ENCODE measurements at places on chromosomes 4 and X.

DNA sequence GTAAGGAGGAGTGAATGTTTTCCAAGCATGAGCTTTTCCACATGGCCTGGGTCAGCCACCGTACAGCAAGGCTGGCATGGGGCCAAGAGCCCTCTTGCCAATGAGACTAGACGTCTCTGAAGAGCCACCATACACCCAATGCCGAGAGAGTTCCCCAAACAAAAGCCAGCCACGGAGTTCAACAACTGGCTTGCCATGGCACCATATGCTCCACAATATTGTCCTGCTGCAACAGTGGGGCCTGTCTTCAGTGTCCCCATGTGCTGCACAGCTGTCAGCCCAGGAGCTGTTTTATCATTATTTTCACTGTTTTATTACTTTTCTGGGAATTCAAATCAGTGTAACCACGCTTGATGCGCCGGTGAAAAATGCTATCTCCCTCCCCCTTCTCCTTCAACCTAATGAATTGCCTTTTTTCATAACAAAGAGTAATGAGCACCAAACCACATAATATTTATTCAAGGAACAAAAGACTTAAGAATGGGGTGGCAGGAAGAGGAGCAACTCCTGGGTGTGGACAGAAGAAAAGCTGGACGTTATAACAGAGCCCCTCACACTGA lies 18.4 kb downstream of the MAML3 start:
- DNase-seq: no peak

DNA sequence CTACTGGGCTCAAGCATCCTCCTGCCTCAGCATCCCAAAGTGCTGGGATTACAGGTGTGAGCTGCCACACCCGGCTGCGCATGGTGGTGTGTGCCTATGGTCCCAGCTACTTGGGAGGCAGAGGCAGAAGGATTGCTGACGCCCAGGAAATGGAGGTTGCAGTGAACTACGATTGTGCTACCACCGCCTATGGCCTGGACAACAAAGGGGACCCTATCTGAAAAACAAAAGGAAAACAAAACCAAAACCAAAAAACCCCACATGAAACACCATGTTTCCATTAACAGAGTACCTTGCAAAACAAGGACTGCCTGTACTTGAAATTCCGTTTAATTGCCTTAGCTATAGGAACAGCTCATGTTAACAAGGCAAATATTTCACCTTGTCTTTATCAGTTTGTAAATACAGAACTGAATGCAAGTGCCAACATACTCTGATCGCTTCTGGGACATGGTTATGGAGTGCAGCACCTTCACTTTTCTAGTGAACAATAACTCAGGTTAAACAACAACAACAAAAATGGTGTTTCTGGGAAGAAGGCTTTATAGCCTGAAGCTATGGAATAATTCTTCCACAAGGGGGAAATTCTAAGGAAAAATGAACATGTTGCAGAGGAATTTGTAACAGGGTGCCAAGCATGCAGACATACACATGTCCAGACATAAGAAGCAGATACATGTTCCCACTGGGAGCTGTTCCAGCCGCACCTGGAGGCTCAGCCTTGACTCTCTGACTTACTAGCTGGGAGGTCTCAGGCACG lies 73.2 kb upstream of the STS start:
- no peak for DNase-seq

GRCh38 chr4:108979759-108980158 lies 216.9 kb upstream of the ETNPPL start:
- DNase-seq: no peak

DNA sequence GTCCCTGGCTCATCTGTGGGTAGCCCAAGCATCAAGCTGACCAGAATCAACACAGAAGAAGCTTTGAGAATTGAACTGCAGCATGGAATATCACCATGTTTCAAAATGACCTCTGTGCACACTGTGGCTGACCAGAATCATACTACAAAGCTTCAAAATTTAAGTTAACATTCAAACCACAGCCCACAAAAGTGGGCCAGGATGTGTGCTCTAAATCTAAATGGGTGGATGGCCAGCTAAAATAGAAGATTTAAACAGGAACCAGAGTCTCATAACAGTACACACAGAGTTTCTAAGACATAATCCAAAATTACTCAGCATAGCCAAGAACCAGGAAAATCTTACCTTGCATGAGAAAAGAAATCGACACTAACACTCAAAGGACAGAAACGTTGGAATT lies 46.1 kb downstream of the KLF3 start:
- no peak for DNase-seq

GRCh38 chr4:52477191-52477780 lies 181.8 kb downstream of the USP46 start:
- no peak for DNase-seq

DNA sequence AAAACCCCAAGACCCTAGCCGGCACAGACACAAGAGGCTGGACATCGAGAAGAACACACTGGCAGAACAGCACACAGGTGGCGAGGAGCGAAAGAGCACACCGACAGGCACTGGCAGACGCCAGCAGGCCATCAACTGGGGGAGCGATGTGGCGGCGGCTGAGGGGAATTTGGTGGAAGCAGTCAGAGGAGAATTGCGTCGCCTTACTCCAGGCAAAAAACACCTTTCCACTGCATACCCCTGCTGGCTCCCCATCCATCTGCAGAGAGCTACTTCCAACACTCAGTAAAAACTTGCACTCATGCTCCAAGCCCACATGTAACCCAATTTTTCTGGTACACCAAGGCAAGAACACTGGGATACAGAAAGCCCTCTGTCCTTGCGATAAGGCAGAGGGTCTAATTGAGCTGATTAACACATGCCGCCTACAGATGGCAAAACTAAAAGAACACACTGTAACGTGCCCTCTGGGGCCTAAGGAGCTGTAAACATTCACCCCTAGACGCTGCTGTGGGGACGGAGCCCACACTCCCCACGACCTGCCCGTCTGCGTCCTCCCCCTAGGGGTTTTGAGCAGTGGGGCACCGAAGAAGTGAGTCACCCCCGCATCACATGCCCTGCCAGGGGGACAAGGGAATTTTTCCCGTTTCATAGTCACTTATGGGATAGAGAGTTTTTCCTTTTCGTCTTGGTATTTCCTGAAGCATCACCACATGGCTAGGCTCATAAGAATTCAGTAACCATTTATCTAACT lies 262.3 kb downstream of the KCTD8 start:
- no peak for DNase-seq

GRCh38 chr4:147877308-147877771 lies 145.5 kb downstream of the ARHGAP10 start:
- DNase-seq: no peak

DNA sequence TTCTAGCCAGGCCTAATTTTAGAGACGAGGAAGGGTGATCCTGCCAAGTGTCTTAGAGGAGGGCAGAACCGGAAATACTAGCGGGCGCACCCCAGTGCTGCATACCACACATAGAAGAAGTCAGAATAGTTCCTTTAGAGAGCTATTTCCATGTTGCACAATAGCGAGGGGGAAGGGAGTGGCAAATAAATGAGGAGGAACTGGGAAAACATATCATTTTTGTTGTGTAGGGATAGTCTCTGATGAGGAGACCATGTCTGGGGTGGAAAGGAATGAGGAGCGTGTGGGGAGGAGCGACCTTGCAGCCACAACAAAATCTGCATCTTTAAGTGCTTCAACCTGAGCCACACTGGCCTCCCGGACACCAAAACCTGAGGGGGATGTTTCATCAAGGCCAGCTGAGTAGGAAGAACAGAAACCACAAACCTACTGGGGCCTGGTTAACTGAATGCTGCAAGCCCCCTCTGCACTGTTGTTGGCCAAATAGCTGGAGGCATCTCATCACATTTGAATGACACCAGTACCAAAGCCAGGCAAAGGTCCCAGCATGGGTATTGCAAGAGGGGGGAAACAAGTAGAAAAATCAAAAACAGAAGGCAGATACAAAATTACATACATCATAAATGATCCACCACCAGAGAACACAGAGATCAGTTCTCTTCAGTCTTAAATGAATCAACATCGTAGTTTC lies 26.7 kb upstream of the C1QTNF7 start:
- DNase-seq: no peak

- no peak for DNase-seq
These were observed 517.1 kb upstream of the ZFP42 start for GRCh38 chr4:187478292-187479140.

GRCh38 chr4:27702730-27703431 lies 842.2 kb downstream of the STIM2 start:
- DNase-seq: no peak

DNA sequence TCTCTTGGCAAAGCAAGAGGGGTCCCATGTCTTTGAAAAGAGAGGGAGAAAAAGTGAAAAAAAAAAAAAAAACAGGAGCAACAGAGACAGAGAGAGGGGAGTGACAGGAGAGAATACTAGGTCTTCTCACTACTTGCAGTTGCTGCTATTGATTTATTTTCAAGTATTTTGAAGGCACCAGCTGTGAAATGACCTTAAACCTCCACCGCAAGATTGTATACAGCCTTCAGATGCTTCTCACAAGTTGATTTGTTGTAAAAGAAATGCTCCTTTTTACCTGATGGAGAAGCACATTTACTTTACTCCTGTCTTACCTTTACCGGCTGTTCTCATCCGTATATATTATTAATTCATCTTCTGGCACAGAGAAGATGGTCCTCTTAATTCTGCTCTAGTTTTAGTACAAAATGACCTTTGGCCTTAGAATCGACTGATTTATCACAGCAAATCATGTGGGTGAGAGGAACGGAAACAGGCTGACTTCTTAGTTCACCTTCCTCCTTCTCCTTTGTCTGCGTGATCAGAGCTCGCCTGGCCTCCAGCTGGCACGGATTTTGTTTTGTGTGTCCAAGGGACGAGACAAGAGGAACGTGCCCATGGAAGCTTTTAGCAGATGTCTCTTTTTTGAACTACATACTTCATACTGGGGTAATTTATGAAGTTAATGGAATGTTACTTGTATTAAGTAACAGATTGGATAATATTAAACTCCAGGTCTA lies 82.4 kb upstream of the PACRGL start:
- DNase-seq: no peak

- DNase-seq: no peak
These were observed 42.4 kb upstream of the GAB1 start for GRCh38 chr4:143294310-143294709.

DNA sequence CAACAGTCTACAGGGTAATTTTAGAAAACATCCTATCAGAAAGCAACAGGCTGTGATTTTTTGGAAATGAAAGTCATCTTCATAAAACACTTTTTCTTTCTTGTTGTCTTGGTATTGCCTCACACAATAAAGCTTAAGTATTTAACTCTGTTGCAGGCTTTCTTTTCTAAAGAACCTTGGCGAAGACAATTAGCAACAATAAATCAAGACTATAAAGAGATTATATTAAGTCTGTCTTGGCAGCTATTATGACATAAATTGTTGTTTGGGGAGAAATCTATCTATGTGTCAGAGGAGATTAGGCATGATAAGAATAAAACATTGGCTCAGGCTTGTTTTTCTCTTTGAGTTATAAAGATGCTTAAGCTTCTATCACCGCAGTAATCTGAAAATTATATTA lies 1774.8 kb downstream of the ARAP2 start:
- no peak for DNase-seq

DNA sequence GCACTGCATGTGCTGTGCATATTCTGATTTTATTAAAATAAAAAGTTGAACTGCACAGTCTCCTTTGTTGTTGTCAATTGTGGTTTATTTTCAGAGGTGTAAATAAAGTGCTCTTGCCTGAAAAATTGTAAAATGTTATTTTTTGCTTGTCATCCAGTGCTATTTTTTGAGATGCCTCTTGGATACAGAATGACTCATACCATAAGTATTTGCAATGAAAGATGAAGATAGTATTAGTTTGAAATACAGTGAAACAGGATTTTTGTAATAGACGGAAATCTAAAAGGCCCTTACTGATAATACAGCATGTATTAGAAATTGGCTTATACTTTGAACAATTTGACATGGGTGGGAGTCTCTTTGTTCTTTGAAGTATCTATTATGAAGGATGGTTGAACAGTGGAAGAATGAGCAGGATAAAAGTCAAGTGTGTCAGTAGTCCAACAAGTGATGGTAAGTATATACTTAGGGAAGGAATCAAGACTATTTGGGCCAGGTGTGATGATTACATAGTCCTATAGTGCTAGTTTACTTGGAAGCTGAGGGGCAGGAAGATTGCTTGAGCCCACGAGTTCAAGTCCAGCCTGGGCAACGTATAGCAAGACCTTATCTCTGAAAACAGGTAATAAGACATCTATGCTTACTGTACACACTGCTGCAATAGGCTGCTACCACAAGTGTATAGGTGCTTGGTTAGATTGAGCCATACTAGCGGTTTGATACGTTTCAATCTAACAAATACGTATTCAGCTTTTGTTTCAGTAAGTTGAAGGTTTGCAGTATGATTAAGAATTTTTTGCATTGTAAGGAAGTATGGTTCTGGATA lies 16.4 kb downstream of the DDX3X start:
- no peak for DNase-seq

- no peak for DNase-seq
These were observed 366.2 kb upstream of the CLNK start for GRCh38 chr4:11050766-11051165.

DNA sequence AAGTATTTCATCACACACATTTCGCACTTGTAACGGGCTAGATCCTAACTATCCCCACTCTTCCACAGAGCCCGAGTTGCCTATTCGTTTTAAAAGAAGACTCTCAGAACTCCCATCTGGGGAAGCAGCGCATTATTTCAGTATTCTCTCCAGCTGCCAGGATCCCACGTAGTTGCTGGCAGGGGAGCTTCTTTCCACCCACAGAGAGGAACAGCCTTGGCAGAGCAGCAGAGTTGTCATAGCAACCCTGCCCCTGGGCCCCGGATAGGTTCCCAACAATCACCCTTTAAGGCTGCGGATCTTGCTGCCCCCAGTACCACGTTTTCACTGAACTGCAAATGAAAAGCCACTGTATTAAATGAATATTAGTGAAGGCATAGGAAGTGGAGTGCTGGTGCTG lies 106.7 kb downstream of the GPM6A start:
- no peak for DNase-seq

Data from activated gamma-delta T cell treated with anti-CD3 and anti-CD28 coated beads, Interleukin-2, amount 50 U/mL, for 16 hours (primary cell).